Endothelial cell (in vitro differentiated cells): ENCODE measurements at places on chromosomes 6 and 20. TPM values are rescaled to one million over a fixed set of nuclear protein-coding genes. Genes with fewer than 3 reads are reported as not detected.

Gene PLA2G7
- 0.21 TPM for total RNA-seq

Gene ILRUN
- 58.9 TPM for total RNA-seq

Gene COL10A1
- total RNA-seq = not detected

Gene WFDC12
- not detected for total RNA-seq

Gene ADGRB3
- total RNA-seq = 2.4 TPM

Gene CLPSL2
- total RNA-seq = not detected

Gene SNAI1
- 26.4 TPM for total RNA-seq

Gene IRF4
- total RNA-seq = not detected

Gene ENPP3
- 0.64 TPM for total RNA-seq

Gene LY6G6C
- total RNA-seq = 0.28 TPM

DNA sequence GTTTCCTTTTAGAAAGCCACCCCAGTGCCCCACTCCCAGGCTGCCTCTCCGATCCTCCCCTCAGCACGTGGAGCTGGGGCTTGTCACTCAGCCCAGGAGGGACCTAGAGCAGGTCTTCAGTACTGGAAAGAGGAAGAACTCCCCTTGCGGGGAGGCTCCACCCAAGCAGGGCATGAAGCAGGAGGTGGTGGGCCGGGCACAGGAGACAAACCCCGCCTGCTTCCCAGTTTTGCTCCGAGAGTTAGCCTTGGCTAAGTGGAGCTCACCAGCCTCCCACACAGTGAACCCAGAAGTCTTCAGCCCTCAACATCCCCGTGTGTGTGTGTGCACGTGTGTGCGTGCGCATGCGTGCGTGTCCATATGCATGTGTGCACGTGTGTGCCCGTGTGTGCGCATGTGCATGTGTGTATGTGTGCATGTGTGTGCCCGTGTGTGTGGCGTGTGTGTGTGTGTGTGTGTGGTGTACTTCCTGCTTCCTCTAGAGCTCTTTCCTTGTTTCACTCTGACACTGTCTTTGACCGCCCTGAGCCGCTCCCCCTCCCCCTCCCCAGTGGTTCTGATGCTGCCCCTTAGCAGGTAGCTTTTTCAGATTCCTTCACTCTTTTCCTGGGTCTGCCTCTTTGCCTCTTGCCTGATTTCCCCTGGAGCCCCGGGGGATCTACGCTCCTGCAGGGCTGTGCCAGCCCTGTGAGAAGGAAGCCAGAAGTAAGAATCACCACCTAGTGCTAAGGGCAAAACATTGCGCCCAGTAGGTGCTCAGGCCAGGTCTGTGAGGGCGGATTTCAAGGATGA, 239.8 kb downstream of the CDC5L start:
- DNase-seq = peak; percentile 25
- H3K27ac ChIP-seq = no peak overlapping the region
- peaks cover 23% of the 10 kb centered on the region for H3K4me1 ChIP-seq
- no peak overlapping the region for H3K4me3 ChIP-seq
- H3K27me3 ChIP-seq = peaks cover 7% of the 10 kb centered on the region

GRCh38 chr20:55678970-55679667, 326.2 kb downstream of the CBLN4 start:
- no peak overlapping the region for H3K4me3 ChIP-seq
- H3K36me3 ChIP-seq = no peaks in the 10 kb centered on the region
- no peak overlapping the region for H3K27ac ChIP-seq
- no peaks in the 10 kb centered on the region for H3K4me1 ChIP-seq
- no peaks in the 10 kb centered on the region for H3K27me3 ChIP-seq
- DNase-seq = no peak

DNA sequence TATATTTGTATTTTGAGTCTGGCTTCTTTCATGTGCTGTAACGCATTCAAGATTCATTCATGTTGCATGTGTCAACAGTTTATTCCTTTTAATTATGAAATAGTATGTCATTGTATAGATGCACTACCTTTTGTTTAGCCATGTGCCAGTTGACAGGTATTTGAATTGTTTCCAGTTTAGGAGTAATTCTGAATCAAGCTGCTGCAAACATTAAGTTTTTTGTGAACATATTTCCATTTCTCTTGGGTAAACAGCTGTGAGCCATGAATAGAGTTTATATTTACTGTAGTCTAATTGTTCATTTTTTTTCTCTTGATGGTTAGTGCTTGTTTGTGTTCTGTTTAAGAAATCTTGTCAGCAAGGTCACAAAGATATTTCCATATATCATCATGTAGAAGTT, 142.4 kb upstream of the RIPOR2 start:
- peaks cover 18% of the 10 kb centered on the region for H3K4me1 ChIP-seq
- H3K27ac ChIP-seq = no peak overlapping the region
- no peak for DNase-seq
- no peak overlapping the region for H3K4me3 ChIP-seq
- H3K27me3 ChIP-seq = no peaks in the 10 kb centered on the region

GRCh38 chr6:76701610-76702009, 629.1 kb upstream of the IMPG1 start:
- H3K4me3 ChIP-seq = no peak overlapping the region
- no peak overlapping the region for H3K27ac ChIP-seq
- no peaks in the 10 kb centered on the region for H3K36me3 ChIP-seq

- no peak overlapping the region for H3K4me3 ChIP-seq
- H3K27ac ChIP-seq = no peak overlapping the region
- H3K36me3 ChIP-seq = no peaks in the 10 kb centered on the region
Observed at GRCh38 chr6:22468256-22468965, 101.0 kb upstream of the HDGFL1 start.

DNA sequence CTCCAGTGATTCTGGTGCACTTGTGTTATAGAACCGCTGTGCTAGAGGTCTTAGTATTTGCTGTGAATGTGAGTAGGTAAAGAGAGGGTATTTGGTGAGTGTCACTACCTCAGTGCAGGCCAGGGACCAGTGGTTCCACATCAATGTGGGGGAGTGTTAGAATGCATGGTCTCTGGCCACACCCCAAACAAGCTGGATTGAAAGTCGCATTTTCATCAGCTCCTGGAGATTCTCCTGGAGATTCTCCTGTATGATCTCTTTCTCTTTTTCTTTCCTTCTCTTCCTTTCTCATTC, 26.8 kb upstream of the BCAS1 start:
- no peaks in the 10 kb centered on the region for H3K27me3 ChIP-seq
- H3K4me1 ChIP-seq = peaks cover 3% of the 10 kb centered on the region
- no peak overlapping the region for H3K4me3 ChIP-seq
- H3K27ac ChIP-seq = no peak overlapping the region

DNA sequence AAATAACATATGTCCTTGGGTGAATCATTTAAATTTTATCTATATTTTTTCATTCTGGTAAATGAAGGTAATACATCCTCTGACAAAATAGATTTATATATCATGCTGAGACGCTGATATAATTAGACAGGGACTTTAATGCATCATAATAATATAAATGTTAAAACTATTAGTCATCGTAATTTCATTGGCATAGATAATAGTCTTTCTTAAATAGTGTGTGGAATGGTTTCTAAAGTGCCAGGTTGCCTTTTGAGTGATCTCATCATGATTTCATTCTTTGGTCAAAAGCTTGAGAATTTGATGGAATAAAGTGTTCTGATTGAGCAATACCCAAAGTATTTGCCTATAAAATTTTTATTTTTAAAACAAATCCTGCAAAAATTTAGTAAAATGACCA, 43.2 kb upstream of the BMP5 start:
- no peaks in the 10 kb centered on the region for H3K27me3 ChIP-seq
- no peak for DNase-seq
- H3K4me3 ChIP-seq = no peak overlapping the region
- H3K4me1 ChIP-seq = no peaks in the 10 kb centered on the region

DNA sequence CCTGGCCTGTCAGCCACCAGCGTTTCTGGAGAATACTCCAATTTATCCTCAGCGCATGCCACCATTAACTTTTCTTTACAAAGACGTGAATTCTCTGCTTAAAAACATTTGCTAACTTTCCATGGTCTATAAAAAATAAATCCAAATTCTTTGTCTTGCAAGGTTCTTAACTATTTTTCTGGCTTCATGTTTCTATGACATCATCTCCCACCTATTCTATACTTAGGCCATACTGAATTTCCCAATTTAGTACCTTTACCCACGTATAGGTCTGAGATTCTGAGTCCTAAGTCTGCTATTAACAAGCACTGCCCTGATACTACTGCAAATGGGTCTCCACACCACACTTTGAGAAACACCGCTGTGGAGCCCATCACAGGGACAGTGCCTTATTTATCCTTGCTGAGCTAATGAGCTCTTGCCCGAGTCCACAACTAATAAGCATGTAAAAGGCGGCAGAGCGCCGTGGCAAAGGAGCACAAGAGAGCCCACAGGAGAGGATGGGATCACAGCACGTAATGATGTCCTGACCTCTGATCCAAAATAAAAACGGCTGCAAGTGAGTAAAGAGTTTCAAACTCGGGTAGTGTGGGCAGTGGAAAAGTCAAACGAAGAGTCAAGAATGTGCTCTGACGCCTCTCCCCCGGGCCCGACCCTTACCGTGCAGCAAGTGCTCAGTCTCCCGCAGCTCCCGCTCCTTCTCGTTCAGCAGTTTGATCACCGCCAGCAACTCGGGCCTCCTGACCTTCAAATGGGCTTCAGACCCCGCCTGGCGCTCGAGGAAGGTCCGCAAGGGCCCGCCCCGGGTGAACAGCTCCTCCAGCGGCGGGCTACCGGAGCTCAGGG, 519 bp downstream of the MTRF1L start:
- no peak for DNase-seq
- H3K27me3 ChIP-seq = peaks cover 11% of the 10 kb centered on the region
- peaks cover 29% of the 10 kb centered on the region for H3K4me1 ChIP-seq
- peaks cover 11% of the 10 kb centered on the region for H3K36me3 ChIP-seq
- H3K27ac ChIP-seq = peak overlapping the region; percentile 96

DNA sequence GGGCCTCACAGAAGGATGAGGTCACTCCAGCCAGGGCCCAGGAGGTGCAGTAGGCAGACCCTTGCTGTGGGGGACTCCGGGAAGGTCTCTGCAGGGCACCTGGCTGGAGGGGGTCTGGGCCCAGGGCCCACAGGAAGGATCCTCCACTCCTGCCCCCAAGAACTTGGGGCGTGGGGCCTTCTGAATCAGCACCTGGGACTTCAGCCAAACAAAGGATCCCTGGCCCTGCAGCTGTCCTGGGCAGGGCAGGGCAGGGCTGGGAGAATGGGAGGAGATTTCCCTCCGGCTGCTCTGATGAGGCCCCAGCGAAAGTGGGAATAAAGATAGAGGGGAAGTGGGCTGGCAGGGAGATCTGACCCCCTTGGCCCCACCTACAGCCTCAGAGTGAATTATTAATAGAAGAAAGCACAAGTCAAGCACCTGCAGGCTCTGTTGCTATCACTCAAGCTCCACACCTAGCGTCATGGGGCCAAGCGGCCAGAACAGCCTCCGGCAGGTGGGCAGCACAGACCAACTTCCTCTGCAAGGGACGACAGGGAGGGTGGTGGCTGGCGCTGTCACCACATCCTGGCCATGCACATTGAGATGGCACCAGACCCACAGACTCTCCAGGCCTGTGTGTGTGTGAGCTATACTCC, 61.6 kb upstream of the MRPS10 start:
- no peaks in the 10 kb centered on the region for H3K36me3 ChIP-seq
- peaks cover 13% of the 10 kb centered on the region for H3K4me1 ChIP-seq
- no peak overlapping the region for H3K4me3 ChIP-seq
- peaks cover 2% of the 10 kb centered on the region for H3K27me3 ChIP-seq
- DNase-seq = no peak
- no peak overlapping the region for H3K27ac ChIP-seq

- no peaks in the 10 kb centered on the region for H3K36me3 ChIP-seq
- peaks cover 4% of the 10 kb centered on the region for H3K27me3 ChIP-seq
- H3K27ac ChIP-seq = no peak overlapping the region
- no peak overlapping the region for H3K4me3 ChIP-seq
- no peak for DNase-seq
Observed at GRCh38 chr20:33531047-33531877, 41.4 kb downstream of the CBFA2T2 start.

- peak overlapping the region; percentile 73 for H3K4me3 ChIP-seq
- peaks cover 10% of the 10 kb centered on the region for H3K27me3 ChIP-seq
- no peaks in the 10 kb centered on the region for H3K36me3 ChIP-seq
Observed at GRCh38 chr20:50635676-50636600, 55.4 kb downstream of the RIPOR3 start.

DNA sequence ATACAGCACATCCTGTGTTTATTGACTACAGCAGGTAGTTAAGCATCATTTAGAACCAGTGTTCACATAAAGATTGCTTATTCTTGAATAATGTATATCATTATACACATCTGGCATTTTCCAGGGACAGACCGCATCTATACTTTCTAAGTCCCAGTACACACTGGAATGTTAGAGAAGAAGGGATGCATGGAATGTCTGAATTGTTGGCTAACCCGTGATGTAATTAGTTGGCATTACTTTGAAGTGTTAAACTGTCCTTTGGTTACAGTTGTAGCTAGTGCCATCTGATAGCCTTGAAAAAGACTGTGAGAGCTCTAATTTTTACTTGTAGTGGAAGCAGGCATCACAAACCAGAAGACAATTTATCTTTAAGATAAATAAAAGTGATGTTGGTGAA, 29.8 kb upstream of the MCHR2 start:
- H3K4me3 ChIP-seq = no peak overlapping the region
- no peak overlapping the region for H3K27ac ChIP-seq
- H3K27me3 ChIP-seq = no peaks in the 10 kb centered on the region
- no peaks in the 10 kb centered on the region for H3K36me3 ChIP-seq
- DNase-seq = no peak

DNA sequence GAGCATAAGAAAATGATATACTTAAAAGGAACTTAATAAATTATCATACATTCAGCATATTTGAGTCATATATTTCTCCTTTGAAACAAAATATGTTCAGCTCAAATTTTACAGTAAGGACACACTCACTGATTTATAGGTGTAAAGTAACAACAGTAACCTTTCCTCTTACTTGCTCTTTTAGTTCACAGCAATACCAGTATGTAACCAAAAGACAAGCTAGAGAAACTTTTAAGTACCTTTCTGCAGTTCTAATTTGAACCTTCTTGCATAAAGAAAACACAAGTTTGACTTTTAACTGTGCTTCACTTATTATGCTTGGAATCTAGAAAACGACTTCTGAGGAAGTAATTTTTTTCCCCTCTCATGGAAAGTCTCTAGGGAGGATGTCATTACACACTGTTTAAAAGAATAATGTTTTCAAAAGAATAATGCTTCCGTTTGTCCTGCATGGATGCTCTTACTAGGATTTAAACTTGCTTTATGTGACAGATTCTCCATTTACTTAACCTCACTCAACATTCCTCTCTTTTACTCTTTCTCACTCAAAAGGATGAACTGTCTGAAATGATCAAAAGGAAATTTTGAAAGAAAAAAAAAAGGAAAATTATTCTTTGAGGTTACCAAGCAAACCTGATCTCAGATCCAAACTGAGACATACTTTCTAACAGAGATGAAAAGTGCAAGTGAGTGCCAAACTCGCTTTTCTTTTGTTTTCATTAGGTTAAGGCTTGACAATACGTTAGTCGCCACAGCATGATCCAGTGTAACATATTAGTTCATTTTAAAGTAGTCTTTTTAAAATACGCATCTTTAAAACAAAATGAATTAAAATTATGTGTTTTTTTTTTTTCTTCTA, 22.4 kb upstream of the CALHM6 start:
- H3K27me3 ChIP-seq = peaks cover 3% of the 10 kb centered on the region
- peaks cover 29% of the 10 kb centered on the region for H3K4me1 ChIP-seq
- H3K4me3 ChIP-seq = no peak overlapping the region

- H3K27ac ChIP-seq = no peak overlapping the region
- peaks cover 7% of the 10 kb centered on the region for H3K4me1 ChIP-seq
- H3K36me3 ChIP-seq = no peaks in the 10 kb centered on the region
- H3K27me3 ChIP-seq = no peaks in the 10 kb centered on the region
- no peak for DNase-seq
Observed at GRCh38 chr6:30842754-30843610, 41.3 kb upstream of the DDR1 start.
